ENCODE measurements at places on chromosomes 6 and 20.

- DNase-seq = no peak
Measured at GRCh38 chr20:62962891-62963613, 10.5 kb downstream of the SLC17A9 start.

- DNase-seq = no peak
Measured at GRCh38 chr6:100517106-100517505, 52.4 kb upstream of the SIM1 start.

DNA sequence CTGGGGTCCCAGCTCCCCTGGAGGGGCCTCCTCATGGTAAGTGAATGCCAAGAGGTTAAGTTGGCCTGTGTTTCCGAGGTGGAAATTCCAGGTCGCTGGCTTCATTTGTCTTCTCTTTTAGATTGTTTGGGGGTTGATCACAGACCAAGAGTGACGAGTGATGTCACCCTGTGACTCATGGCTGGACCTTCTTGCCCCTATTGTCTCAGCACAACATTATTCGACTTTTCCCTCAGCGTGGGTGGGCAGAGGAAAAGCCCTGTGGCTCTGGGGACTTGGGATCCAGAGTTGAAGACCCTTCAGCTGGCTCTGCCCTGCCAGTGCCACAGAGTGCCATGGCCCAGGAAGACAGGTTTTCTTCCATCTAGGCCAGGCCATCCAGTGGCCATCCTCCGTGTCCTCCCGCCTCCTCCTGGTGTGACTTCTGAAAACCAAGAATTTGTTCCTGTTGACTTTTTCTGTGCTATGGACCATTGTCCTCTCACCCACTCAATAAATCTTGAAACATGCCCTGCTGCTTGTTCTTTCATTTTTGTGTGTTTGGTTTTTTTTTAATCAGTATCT, 15.4 kb upstream of the SNHG17 start:
- no peak for DNase-seq

- DNase-seq = no peak
Measured at GRCh38 chr20:18133962-18134361, 3.7 kb upstream of the KAT14 start.

- DNase-seq = no peak
Measured at GRCh38 chr6:104003803-104004516, 855.8 kb downstream of the HACE1 start.

DNA sequence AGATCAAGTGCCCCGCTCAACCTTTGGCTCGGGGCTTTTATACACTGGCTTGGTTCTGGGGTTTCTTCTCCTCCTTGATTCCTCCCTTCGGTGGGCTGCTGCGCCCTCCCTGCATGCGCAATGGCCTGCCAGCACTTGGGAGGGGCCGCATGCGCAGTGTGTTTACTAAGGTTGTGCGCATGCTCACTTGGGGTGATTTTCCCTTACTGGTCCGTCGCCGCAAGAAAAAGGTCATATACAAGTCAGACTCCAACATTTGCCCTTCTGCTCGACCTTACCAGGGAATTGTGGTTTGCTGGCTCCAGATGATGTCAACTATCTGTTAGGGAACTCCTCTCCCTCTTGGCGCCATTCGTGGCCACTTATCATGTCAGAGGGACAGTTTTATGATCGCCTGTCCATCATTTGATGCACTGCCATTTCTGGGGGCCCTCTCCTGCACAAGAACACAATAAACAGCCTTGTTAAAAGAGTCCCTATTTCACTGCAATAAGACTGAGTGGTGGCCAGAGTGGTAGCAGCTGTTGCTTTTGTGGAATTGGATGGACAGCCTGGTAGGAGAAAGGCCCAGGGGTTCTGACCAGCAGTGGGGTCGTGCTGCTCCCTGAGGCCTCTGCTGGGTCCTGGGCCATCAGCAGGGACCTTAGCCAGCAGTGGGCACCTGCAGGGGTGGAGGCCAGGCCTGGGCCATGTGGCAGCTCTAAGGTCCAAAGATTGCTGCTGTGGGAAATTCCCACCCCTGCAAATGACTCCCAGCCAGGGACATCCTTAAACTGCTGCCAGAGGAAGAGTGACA, 2.8 kb upstream of the LBP start:
- DNase-seq = no peak

GRCh38 chr6:36724514-36725390, 27.1 kb downstream of the RAB44 start:
- DNase-seq = no peak

- no peak for DNase-seq
Measured at GRCh38 chr6:109091314-109092024, 3.2 kb downstream of the SESN1 start.

DNA sequence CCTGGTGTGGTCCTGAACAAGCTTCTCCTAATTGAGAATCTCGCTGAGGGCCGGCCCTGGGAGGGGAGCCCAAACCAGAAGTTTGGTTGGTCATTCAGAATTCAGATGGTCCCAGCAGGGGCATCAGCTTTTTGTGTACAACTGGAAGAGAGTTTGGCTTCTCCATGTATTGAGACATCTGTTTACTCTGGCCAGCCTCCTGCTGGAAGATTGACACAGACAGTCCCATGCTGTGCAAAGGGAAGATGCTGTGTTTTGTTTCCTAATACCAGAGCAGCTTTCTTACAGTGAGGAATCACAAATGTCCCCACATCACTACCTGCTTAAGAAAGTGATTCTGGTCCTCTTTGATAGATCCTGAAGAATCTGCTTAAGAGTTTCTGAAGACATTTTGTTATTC, 97.8 kb downstream of the PLEKHG1 start:
- no peak for DNase-seq

DNA sequence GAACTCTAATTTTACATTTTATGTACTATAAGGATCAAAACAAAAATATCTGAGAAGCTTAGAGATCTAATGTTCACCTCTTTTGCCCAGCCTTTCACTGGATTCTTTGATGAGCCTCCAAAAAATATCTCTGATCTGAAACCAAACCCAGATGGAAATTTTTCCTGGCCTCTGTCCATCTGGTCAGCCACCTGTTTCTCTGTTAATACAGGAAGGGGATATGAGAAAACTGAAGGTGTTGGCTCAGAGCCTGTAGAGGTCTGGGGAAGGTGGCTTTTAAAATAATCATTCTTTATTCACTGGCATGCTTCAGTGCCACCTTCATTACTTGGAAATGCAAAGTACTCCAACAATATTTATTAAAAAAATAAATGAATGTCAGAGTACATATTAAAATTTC, 8.5 kb upstream of the MCM3 start:
- no peak for DNase-seq

DNA sequence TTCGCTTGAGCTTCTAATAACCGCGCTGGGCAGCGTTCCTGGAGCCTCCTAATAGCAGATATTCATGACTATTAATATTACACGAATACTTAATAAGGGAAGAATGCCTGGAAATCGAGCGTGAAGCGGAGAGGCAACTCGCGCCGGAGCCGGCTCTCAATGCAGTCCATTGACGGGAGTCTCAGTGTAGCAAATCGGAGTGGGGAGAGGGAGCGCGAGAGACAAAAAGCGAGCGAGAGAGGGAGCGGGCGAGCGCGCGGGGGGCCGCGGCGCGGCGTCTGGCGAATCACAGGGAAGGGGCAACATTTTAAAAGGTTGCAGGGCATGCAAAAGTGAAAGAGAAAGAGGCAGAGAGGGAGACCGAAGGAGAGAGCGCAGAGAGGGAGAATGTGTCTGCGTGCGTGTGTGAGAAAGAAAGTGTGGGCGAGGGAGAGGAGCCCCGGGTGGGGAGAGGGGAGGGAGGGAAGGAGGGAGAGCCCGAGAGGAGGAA, 2.9 kb downstream of the TFAP2A start:
- peak; percentile 7 for DNase-seq

DNA sequence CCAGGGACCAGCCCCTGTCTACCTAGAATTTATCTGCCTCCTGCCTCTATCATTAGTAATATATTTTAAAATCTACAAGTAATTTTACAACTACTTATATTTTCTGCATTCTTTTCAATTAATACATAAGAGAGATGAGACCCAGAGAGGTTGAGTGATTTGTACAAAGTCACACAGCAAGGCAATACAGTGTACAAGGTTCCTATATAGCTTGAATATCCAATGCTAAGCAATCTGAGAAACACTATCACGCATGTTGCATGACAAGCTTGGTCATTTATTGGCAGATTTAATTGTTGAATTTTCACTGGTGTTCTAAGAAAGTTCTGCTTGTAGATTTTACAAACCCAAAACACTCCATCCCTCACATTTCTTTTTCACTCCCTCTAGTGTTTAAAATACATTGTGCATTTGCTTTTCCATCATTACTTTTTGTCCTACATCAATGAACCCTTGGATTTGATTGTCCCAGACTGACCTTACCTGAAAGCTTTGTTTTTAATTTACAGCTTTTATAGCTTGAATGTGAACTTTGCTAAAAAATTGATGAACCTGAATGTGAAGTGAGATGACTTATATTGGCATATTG, 520.9 kb upstream of the CITED2 start:
- no peak for DNase-seq

Data from C1 segment of cervical spinal cord (tissue), 14 donors.